Naive thymus-derived CD8-positive, alpha-beta T cell (primary cell): ENCODE measurements at places on chromosomes 5 and 9.

DNA sequence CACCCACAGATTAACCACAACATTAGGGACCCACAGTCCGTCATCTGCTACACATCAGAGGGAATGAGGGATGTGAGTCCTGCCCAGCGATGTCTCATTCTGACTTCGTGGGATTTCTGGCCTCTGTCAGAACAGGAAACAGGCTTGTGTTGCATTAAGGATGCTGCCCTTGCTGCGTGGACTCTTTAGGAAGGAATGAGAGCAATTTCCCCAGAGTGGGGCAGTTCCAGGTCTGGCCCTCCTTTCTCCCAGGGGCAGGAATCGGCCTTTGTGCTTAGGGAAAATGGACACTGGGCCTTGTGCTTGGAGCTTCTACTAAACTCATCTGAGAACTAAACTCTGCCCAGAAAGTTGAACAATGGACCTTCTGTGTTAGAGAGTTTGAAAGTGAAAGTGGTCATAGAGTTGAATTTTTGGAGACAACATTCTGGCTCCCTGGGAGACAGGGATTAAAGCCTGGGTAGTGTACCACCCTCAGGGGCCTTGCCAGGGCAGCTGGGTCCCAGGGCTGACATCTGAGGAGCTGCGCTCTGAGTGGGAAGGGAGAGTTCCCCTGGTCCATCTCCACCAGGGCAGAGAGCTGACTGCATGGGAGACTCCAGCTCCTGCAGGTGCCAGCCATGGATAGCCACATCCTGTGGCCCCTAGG lies 37.8 kb upstream of the S1PR3 start:
- no peak for DNase-seq

DNA sequence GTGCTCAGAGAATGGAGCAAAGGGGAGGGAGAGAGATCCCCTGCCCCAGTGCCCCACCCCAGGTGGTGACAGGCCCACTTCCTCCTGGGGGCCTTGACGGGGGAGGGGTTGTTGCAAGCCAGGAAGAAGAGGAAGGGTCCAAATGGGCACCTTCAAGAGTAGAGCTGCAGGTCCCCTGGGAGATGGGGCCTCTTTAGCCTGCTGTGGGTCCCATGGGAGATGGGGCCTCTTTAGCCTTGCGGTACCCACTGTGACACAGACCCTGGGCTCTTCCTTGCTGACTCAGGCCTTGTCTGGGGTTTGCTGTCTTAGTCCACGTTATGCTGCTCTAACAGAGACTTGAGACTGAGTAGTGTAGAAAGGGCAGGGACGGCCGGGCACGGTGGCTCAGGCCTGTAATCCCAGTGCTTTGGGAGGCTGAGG lies 9.6 kb upstream of the TOR4A start:
- no peak for DNase-seq

DNA sequence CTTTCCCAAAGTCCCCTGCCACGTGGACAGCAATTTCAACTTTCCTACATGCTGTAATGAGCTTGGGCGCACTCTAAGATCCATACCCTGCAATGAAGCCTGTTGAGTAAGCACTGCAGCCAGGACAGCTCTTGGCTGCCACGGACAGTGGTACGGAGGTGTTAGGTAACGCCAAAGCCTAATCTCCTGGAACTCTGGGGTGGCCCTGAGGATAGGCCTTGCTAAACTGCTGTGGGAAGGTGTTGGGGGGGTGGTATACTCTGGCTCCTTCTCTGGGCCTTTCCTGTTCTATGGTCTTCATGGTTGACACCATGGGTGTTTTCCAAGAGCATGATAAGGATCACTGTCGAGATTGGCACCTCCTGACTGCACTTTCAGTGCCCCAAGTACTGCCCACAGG lies 66.4 kb upstream of the PITX1 start:
- DNase-seq = no peak

DNA sequence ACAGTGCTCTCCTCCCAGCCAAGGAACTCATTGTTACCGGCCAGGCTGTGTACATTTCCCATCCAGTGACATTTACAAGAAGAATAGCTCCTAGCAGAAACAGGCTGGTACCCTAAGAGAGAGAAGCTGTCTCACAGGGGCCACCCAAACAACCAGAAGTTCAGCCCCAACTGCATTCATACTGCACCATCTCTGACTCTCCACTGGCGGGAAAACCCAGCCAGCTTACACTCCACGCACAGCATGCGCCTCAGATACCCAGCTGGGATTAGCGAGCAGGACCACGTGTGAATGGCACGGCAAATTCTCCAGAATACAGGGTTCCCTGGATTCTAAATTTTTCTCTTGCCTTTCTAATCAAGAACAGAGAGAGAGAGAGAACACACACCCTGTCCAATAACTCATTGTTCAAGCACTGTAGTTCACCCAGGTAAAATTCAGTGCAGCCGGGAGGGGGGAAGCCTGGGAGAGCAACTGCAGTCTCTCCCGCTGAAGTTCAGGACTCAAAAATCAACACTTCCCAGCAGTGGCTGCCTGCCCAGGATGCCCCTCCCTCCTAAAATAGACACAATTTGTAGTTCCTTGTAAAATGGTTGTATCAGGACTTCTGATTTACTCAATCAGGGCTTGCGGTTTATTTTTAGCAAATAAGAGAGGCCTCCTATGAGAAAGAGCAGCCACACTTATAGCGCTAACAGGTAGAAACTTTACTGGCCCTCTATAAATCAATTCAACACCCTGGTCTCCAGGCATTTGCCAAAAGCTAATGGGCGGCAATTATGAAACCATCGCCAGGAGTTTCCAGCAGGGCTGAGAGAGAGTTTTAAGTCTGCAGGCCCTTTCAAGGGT lies 2.2 kb downstream of the COL23A1 start:
- DNase-seq = no peak
